ENCODE measurements at places on chromosomes 7 and 10.

DNA sequence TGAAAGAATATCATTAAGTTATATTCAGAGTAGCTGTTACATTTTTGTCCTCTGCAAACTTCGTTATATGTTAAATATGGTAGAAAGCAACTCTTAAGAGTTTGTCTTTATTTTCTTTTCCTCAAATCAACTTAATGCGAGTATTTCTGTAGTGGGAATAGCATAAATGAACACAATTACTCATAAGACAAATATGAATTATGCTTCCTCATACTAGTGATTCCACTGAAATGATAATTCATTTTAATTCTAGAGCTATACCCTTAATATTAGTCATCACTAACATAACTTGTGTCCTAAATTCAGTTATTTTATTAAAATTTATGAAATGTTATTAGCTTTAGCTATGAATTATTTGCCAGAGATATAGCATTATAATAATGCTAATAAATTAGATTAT, 820.6 kb upstream of the KCND2 start:
- DNase-seq: no peak

- DNase-seq: no peak
Observed at GRCh38 chr7:84412161-84412969, 217.8 kb upstream of the SEMA3A start.

- peak; percentile 43 for DNase-seq
Observed at GRCh38 chr7:99562832-99563231, 4.4 kb downstream of the ZNF655 start.

DNA sequence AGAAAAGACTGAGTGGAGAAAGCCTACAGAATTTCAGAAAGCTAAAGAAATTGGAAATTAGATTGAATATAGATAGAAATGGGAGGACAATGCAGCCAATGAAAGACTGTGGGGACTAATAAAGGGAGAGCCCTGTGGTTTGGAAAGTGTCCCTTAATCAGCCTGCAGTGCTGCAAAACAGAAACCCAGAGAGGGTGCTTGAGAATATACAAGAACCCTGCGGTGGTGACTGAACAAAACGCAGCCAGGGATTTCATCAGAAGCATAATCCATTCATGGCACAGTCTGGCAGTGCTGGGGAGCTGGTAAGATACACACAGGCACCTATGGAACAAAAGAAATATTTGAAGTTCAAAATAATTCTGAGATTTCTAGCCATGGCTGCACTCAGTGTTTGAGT, 19.1 kb downstream of the CEP41 start:
- DNase-seq: no peak

DNA sequence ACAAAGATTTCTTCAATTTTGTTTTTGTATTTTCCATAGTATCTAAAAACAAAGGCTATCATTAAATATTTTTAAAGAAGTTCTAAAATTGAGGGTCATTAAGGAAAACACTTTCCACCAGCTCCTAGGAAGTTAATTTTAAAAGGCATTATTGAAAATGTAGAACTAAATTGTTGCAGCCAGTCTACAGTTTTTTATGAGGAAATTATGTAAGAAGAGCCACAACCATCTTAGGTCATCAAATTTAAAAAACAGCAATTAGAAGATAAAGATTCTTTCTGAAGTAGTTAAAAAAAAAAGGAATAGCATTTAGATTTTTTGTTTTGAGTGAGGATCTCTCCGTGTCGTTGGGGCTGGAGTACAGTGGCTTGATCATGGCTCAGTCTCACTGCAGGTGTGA, 161.7 kb downstream of the NRBF2 start:
- no peak for DNase-seq

- peak; percentile 61 for DNase-seq
Observed at GRCh38 chr7:100119970-100120732, 717 bp downstream of the CNPY4 start.

DNA sequence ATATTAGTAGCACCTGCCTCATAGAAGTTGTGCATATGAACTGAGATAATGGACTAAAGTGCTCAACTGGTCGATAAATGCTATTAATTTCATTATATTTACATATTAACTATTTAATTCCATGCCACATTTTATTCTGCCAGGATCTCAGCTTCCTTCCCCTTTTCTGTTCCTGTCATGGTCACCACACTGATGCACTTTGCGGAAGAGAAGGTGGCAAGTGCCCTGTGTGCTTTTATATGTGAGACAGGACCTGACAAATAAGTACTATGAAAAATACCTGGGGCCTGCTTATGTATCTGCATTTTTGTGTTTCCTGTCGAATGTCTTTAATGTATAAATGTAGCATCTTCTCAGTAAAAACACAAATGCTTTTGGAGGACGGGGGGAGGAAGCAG, 12.2 kb downstream of the ATP6V0E2 start:
- no peak for DNase-seq

DNA sequence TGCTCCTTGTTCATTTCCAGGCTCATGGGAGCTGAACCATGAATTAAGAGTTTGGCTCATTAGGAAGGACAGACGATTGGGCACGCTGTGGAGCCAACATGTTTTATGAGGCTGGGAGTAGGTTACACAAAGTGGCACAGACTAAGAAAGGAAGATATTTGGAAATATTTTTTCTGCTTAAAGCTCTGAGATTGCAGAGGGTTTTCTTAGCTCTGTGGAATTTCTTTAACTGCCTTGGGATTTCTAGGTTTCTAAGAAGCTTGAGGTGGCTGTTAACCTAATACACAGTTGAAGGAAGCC, 344.6 kb downstream of the RNLS start:
- DNase-seq: no peak

DNA sequence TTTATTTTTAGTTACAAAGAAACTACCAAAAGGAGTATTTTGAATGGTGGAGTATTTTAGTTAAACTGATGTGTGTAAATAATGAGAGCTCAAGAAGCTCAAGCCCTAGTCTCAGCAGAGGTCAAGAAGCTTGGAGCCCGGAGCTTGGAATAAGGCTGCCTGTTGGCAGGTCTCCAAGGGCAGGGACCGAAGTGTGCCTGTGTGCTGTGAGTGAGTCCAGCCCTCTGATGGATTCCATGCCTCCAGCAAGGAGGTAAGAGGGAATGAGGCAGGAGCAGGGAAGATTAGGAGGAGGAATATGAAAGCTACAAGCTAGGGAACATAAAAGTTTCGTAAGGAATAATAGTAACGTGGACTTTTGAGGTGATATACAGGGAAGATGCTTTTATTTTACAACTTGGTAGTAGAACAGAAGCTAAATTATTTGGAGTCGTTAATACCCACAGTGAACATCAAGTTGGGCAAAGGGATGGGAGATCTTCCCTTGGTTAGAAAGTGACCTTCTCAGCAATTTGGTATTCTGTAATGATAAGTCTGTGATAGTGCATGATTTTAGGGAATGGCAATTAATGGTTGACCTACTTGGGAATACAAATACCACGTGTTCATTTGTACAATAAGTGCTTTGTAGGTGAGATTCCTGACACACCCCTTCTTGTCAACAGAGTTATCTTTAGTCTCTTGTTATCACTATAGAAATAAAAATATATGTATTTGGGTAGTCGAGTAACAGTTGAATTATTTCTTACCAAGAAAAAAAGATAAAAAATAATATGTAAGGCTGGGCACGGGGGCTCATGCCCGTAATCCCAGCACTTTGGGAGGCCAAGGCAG, 4.6 kb downstream of the SEC23IP start:
- no peak for DNase-seq

DNA sequence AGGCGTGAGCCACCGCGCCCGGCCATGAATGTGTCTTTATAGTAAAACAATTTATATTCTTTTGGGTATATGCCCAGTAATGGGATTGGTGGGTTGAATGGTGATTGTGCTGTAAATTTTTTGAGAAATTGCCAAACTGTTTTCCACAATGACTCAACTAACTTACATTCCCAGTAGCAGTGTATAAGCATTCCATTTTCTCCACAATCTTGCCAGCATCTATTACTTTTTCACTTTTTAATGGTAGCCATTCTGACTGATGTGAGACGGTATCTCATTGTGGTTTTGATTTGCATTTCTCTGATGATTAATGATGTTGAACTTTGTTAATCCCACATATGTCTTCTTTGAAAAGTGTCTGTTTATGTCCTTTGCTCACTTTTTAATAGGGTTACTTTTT, 1187.9 kb downstream of the XPNPEP1 start:
- DNase-seq: no peak

DNA sequence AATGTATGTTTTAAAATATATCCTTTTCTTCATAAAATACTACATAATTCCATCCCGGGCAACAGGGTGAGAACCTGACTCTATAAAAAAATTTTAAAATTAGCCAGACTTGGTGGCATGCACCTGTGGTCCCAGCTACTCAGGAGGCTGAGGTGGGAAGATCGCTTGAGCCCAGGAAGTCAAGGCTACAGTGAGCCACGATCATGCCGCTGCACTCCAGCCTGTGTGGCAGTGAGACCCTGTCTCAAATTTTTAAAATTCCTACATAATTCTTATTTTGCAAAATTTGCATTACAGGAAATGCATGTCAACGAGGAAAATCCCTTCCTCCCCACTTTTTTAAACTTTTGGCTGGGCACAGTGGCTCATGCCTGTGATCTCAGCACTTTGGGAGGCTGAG, 31.3 kb downstream of the AFAP1L2 start:
- no peak for DNase-seq

GRCh38 chr7:97117035-97117371, 495 bp upstream of the SDHAF3 start:
- DNase-seq: no peak

DNA sequence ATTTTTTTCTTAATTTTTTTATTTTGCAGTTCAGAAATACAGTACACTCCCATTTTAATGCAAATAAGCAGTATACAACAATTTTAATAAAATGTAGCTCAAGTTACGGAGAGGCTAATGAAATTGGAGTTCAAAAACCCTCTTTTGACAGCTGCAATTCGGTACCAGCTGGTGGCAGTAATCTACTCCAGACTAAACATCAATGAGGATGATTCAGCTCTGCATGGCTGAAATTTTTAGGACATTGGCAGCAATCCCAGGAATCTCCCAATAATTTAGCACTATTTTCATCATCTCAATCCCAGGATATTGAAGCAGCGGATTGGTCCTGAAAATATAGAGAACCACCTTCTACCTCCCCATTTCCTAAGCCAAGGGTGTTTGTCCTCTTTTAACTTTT, 278.8 kb downstream of the CACNA2D1 start:
- DNase-seq: no peak

GRCh38 chr10:30832749-30833627, 198.7 kb downstream of the ZNF438 start:
- no peak for DNase-seq

- no peak for DNase-seq
Observed at GRCh38 chr10:21352886-21353285, 172.6 kb downstream of the SKIDA1 start.

- no peak for DNase-seq
Observed at GRCh38 chr7:36506130-36506798, 116.6 kb downstream of the ANLN start.

- DNase-seq: no peak
Observed at GRCh38 chr10:128068398-128069285, 57.6 kb downstream of the MKI67 start.

- no peak for DNase-seq
Observed at GRCh38 chr7:53768186-53768585, 732.8 kb downstream of the POM121L12 start.

DNA sequence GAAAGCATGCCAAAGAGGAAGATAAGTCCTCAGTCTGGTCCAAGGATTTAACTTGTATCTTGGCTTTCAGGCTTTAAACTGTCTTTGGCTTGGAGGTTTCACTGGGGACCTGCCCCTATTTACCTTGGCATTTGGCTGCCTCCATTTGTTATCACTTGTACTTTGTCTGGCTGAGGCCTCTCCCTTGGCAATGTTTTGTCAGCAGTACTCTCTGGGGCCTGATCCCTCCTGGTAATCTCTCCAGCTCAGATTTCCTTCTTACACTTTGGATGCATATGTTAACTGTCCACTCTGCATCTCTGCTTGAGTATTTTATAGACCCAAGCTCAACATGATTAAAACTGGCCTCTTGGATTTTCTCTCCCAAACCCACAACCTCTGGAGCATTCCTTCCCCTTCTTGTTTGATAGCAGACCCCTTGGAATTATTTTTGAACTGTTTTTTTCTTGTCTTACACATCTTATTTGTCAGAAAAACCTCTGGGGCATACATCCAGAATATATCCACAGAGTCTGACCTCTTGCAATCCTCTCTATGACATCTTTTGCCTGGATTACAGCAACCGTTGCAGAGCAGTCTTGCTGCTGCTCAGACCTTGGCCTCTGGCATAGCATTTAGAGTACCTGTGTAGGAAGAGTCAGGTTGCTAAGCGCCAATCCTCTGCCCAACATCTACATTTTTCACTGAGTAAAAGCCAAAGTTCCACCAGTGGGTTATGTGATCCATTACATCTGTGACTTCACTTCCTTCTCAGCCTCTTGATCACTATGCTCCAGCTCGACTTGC, 35.2 kb downstream of the ZNF487 start:
- no peak for DNase-seq

GRCh38 chr7:133419041-133419440, 166.2 kb downstream of the EXOC4 start:
- no peak for DNase-seq

DNA sequence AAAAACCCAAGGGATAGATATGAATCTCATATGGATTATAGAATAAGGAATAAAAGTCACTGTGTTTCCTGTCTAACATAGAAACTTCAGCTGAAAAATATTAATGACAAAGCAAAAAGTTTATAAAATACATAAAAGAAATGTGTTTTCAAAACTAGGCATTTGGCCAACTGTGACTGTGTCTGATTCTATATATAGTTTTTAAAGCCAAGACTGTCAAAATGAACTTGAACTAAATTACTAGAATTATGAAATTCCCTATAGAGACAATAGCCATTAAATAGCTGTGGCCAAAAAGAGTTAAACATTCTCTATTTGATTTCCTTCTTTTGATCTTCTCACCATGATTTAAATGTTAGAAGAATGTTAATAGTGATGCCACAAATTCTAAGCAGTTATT, 311.2 kb upstream of the SEMA3D start:
- DNase-seq: no peak

DNA sequence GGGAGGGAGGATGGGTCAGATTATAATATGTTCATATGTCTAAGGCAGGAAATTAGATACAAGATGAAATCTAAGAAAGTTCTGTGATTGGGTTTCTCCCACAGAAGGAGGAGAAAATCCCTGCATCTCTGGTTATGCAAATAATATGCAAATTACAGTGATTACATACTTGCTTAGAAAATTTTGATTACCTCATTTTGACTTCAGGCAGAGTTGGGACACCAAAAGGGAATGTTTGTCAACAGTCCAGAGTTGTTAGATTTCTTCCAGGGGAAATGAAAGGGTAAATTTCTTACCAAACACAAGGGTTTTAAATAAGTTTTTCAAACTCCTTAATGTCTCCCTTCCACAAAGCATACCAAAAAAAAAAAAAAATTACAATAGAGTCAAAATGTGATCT, 101.4 kb upstream of the STEAP1B start:
- DNase-seq: no peak

GRCh38 chr7:123748171-123748733, 551 bp downstream of the WASL start:
- DNase-seq: no peak

- DNase-seq: no peak
Observed at GRCh38 chr10:108901781-108902618, 1021.3 kb downstream of the XPNPEP1 start.

- DNase-seq: no peak
Observed at GRCh38 chr10:78405736-78406135, 372.1 kb downstream of the RPS24 start.

GRCh38 chr10:29428486-29428885, 139.6 kb downstream of the LYZL1 start:
- no peak for DNase-seq

GRCh38 chr10:78178397-78178796, 144.7 kb downstream of the RPS24 start:
- no peak for DNase-seq

GRCh38 chr7:116511552-116512519, 12.3 kb downstream of the CAV2 start:
- DNase-seq: no peak

GRCh38 chr7:50339990-50340500, 35.5 kb downstream of the IKZF1 start:
- no peak for DNase-seq
